Progenitor cell of endocrine pancreas (in vitro differentiated cells): ENCODE measurements at places on chromosomes 13 and 19. TPM values are rescaled to one million over a fixed set of nuclear protein-coding genes. Genes with fewer than 3 reads are reported as not detected.

LRRC63 gene
- total RNA-seq: 0.24 and 0.42 TPM in 2 replicates

GPR4 gene
- not detected in 2 replicates for total RNA-seq

FAM187B gene
- not detected in 2 replicates for total RNA-seq

DENND1C gene
- total RNA-seq: 0.47 and 0.67 TPM in 2 replicates

MEF2B gene
- total RNA-seq: 4.2 and 4.4 TPM in 2 replicates

FAAP24 gene
- total RNA-seq: 3.4 and 4.7 TPM in 2 replicates

UHRF1 gene
- total RNA-seq: 60.2 and 63.5 TPM in 2 replicates

ZNF582 gene
- 6.6 and 8.0 TPM in 2 replicates for total RNA-seq

CYP2A6 gene
- not detected in 2 replicates for total RNA-seq

TSEN34 gene
- total RNA-seq: 38.6 and 39.7 TPM in 2 replicates

PRKCG gene
- 6.5 and 8.4 TPM in 2 replicates for total RNA-seq

EBI3 gene
- not detected in 2 replicates for total RNA-seq

PBX4 gene
- total RNA-seq: 5.0 and 5.2 TPM in 2 replicates

TBXA2R gene
- not detected in 2 replicates for total RNA-seq

KLK13 gene
- total RNA-seq: 1.1 and 1.6 TPM in 2 replicates

UBE2L5 gene
- total RNA-seq: not detected in 2 replicates
